ENCODE measurements at places on chromosomes 6 and 20.
A peak's percentile ranks its signal among the peaks of the same experiment; 100 is the strongest.

DNA sequence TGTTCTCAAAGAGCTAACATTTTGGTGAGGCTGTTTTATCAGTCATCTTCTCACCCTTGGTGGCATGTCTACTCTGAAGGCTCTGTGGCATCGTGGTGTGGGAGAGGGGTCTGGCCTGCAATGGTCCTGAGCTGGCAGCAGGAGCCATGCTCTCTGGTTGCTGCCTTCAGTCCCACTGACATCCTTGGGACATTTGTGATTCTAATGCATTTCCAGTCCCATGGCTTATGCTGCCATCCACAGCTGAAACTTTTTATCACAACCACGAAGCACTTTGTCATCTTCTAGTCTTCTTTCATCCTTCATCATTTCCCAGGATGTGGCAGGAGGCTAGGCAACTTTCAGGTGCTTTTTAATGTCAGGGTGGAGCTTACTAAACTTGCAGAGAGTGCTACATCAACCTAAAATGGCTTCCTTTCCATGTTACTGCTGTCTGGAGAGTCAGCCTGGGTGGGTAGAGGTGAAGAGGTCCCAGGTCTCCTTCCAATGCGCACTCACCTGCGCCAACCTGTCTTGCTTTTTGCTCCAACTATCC, 77.1 kb downstream of the GPR63 start:
- DNase-seq, result peak; percentile 17

DNA sequence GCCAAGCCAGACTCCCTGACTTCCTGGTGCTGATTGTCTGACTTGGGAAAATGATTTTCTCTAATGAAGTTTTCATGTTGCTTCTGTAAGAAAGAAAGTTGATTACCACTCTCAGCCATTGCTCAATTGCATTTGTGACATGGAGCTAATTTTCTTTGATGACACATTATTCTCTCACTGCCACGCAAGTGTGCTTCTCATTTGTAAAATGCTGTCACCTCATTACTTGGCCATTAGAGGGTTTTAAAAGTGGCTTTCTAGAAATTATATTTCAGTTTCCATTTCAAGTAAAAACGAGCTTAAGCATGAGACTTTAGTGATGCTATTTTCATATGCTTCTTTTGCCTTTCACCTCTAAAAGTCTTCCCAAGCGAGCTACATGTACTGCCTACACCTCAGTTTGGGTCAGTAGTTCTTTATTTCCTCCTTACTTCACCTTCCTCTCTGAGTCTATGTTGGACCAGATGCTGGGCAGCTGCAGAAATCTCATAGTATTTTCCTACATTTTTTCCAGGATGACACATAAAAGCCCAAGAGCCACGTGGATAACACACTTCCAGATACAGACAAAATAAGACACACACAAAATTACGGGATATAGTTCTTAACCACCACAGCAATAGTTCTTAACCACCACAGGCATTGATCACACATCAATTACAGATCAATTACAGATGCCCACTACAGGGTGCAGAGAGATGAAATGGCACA, 6.3 kb upstream of the FAM210B start:
- DNase-seq, result no peak

DNA sequence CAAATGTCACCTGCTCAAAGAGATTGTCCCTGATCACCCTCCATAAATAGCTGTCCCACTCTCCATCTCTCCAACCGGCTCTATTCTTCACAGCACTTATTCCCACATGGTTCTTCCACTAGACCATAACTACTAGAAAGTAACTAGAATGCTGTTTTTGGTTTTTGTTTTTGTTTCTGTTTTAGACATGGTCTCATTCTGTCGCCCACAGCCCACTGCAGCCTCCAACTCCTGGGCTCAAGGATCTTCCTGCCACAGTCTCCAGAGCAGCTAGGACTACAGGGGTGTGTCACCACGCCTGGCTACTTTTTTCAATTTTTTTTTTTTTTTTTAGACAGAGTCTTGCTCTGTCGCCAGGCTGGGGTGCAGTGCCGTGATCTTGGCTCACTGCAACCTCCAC, 12.2 kb downstream of the MMP24 start:
- DNase-seq, result no peak

GRCh38 chr20:57661746-57662455, 41.7 kb upstream of the ZBP1 start:
- DNase-seq, result no peak

DNA sequence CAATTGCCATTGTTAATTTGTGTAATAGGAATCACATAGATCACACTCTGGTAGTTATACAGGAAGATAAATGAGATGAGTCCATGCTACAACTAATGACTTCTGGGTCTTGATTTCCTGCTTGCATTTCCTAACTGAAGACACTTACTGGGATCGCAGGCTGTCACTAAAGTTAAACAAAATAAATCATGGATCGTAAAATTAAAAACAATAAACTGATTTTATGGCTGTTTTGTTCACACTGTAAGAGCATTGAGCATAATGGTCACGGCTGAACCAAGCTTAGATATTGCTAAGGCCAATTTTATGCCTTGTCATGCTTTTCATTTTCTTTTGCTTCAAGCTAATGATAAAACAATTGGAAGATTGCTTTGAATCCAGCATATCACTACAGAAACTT, 332.5 kb upstream of the CITED2 start:
- no peak for DNase-seq

DNA sequence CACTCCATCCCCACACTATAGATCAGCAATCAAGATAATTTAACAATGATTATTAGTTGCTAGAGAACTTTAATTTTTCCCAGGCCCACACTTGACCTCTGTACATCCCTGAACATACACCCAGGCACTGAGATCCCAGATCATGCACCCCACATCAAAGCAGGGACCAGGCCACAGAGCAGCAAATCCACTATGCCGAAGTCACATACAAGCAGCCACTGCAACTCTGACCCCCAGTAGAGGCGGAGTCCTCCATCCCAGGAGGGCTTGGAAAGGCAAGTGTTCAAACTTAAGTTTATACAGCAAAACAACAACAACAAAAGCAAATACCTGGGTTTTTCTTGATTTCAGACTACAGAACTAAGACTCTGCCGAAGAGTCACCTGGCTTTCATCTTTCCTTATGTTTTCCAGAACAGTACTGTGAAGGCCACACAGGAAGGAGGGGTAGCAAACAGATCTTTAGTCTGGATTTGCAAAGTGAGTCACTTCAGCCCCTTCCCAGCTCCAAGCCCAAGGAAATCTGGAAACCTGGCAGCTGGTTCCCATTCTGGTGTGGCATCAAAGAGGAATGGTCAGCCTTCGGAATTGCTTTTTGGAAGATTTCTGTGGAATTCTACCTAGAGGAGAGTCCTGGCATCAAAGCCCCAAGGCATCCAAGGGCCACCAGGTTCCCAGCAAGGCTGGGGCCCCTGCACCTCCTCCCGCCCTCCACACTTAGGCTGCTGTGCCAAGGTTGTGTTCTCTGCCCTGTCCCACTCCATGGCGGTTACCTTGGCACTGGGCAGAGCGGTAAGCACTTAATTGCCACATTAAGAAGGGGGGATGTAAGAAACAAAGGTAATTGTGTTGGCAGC, 7.3 kb downstream of the JAG1 start:
- no peak for DNase-seq

DNA sequence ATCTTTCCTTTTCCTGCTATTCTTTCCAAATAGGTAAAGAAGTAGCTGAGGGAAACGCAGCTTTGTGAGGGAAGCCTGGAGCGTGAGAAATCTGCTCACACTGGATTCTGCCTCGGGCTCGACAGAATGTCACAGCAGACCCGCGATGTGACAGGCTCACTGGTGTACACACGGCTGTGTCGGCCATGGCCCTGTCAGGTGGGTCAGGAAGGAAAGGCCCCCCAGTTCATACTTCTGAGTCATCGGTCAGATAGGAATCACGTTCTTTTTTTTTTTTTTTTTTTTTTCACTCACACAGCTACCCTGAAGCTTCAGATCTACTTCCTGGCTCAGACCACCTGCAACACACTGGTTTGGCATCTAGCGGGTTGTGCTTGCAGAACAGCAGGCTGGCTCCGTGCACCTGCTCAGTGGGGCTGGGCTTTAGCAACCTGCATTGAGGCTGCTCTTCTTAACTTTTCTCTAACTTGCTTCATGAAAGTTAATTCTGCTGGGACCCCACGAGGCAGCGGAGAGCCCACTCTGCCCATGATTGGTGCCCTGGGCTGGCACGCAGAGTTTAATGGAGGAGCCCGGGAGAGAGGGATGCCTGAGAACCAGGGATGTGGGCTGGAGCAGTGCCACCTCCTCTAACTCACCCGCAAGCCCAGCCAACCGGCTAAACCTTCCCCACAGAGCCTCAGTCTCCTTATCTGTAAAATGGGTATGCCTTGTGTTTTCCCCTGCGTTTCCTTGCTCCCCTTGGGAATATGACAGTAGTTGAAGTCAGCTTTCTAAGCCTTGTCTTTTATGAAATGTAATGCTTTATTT, 61.5 kb upstream of the FNDC1 start:
- no peak for DNase-seq

DNA sequence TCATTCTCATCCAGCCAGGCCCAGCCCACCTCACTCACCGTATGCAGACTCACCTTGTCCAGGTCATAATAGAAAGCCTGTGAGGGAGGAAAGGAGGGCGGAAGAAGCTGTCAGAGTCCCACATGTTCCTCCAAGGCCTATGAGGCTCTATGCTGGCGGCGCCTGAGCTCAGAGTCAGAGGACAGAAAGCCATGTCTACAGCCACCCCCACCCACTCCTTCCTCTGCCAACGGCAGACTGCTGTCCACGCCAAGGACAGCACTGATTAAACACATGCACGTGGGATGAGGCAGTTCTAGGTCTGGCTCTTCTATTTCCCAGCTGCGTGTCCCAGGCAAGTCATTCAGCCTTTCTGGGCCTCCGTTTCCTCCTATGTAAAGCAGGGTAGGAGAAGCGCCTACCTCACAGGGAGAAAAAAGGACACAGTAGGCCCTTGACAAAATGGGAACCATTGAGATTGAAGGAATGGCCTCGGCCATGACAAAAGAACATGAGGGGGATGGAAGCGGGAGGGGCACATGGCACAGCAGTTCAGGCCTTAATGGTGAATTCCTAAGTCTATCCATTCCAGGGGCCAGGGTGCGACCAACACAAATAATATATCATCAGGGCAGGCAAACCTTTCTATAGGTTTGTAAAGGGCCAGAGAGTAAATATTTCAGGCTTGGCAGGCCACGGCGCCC, 80.1 kb downstream of the RIPOR3 start:
- DNase-seq, result no peak

GRCh38 chr6:134472661-134473060, 154.7 kb upstream of the SGK1 start:
- DNase-seq, result no peak

GRCh38 chr20:32453467-32454163, 95.5 kb downstream of the ASXL1 start:
- no peak for DNase-seq

- DNase-seq, result no peak
Observed at GRCh38 chr6:123764722-123765121, 38.9 kb upstream of the NKAIN2 start.

DNA sequence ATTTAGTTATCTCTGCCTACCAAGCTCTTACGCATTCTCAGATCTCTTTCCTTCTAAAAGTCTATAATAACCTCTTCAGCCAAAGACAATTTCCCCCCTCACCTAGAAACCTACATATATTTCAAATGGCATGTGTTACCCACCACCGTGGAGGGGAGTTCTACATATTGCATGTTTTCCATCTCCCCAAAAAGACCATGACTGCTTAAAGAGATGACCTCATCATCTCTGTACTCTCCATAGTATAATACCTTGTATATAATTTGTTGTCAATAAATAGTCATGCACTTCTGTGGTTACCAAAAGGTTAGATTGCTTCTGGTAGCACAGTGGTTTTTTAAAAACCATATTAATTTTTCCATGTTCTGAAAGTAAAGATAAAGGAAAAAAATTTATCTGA, 148.4 kb downstream of the TBX18 start:
- DNase-seq, result no peak

DNA sequence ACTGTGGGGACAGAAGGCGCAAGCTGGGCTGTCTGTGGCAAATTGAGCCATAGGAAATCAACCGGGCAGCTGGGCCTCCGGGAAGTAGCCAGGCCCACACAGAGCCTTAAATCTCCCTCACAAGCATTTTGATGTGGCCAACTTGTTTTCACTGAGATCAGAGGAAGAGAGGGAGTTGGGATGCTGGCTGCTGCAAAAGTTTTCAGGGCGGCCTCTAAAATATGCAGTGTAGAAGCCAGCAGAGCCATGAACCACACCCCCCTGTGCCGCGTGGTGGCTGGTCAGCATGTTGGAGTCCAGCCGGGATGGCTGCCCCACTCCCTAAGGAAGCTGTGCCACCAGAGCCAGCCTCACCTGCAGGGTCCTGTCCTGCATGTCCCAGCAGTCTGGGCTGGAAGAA, 167.4 kb downstream of the CDC5L start:
- DNase-seq, result no peak

- DNase-seq, result no peak
Observed at GRCh38 chr6:34951731-34952130, 62.7 kb downstream of the ANKS1A start.

DNA sequence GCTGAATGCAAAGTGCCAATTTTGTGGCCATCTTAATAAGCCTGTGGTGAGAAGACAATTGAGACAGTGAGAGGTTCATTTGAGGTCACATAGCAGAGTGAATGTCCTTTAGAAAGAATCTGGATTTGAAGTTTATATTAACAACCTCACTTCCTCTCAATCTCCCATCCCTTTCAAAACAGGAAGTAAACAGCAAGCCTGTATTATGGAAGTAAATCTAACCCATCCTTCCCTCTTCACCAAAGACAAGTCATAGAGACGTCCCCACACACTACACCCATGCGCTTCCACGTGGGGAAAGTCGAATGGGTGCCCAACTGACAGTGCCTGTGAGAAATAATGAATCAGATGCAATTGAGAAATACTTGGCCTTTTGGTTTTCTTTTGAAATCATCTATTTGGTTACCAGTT, 28.8 kb upstream of the CCND3 start:
- no peak for DNase-seq

DNA sequence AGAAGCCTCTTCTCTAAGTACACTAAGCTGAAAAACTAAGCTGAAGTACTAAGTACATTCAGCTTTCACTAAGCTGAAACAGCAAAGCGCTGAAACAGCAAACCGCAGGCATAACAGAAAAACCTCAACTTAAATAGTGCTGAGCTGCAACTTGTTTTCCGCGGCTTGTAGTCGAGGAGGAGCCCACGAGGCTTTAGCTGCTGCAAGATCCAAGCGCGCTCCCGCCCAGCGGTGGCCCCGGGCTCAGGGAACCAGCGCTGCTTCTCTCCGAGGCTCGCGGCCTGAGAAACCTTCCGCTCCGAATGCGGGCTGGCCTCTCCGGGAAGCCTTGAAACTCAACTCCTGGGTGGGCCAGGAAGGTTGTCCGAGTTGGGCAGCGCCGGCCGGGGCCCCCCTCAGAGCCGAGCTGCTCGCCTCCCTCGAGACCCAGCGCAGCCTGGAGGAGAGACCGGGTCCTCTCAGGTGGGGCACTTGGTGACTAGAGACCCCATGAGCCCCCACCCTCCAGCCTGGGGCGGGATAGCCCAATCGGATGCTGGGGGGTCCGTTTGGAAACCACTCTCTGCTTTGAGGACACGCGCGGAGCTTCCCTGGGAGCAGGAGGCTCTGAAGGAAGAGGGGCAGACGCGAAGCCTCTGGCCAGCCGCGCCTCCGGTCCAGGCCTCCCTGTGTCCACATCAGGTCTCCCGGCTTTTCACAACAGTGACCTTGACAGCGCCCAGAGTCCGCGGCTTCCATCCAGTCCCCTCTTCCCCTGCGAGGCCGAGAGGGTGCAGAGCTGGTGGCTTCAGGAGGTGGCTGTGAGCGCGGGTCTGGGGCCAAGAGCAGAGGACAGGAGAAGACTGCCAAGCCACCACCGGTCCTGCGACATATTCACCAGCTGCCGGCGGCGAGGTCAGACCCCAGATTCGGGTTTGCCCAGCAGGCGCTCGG, 38.1 kb upstream of the HLA-E start:
- DNase-seq, result no peak

- no peak for DNase-seq
Observed at GRCh38 chr6:36349240-36349639, 12.6 kb upstream of the BNIP5 start.
